Stimulated activated CD8-positive, alpha-beta memory T cell treated with anti-CD3 and anti-CD28 coated beads, Interleukin-2, amount 100 ng/mL, for 48 hours (primary cell): ENCODE measurements at places on chromosomes 11 and 22.

GRCh38 chr11:19628018-19628417, 84.6 kb upstream of the NAV2 start:
- DNase-seq: no peak

DNA sequence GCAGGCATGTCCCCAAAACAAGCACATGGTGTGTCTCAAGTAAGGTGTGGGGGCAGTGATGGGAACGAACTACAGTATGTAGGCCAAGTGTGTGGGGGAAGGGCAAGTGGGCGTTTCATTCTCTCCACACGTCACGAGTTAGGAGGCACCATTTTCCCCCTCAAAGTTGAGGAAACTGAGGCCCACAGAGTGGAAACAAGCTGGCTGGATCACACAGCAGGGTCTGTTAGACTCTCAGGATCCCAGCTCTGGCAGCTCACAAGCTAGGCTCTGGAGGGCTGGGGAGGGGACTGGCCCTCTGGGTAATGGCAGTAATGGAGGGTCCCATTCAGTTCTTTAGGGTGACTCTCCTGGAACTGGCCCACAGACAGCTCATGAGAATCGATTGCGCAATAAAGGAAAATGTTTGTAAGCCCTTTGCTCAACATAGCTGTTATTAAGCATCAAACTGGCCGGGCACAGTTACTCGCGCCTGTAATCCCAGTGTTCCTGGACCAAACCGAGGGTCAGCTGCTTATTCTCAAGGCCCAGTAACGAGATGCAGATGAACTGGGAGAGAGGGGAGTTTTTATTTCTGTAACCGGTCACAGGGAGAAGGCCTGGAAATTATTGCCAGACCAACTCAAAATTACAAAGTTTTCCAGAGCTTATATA, 24.1 kb upstream of the TUB start:
- no peak for DNase-seq

GRCh38 chr22:36902143-36902926, 11.1 kb upstream of the CSF2RB start:
- DNase-seq: no peak

DNA sequence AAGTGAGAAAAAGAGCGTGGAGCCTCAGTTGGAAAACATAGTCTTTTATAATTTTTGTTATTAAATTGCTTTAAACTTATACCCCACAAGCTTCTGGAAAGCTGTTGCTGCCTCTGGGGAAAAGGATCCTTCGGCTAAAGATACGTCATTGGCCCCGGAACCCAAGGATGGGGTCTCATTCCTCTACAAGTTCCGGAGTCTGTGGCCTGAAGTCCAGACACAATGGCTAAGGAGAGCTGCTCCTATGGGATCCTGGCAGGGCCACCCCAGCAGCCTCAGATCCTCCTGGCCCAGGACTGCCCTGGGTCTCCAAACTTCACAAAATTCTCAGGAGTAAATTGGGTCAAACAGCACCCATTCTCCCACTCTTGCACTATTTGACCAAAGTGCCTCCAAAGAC, 5.9 kb downstream of the WT1 start:
- no peak for DNase-seq

GRCh38 chr11:46270684-46271083, 6.8 kb upstream of the CREB3L1 start:
- no peak for DNase-seq

GRCh38 chr22:36235585-36235984, 3.7 kb downstream of the APOL2 start:
- no peak for DNase-seq

GRCh38 chr11:75024068-75024449, 35.3 kb downstream of the NEU3 start:
- DNase-seq: no peak

DNA sequence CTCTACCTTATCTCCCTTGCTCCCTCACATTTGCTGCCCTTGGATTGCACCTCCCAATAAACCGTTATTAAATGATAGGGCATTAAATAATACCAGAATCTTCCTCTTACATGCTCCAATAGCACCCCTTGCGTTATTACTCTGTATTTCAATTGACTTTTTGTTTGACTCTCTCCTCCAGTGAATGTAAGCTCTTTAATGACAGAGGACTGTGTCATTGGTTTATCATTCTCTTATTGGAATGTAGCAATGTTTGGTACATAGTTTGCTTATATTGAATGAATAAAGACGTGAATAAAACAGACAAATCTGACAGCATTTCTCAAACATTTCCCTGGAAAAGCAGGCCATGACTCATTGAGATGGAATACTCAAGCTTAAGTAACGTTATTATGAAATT, 8.7 kb upstream of the MPEG1 start:
- no peak for DNase-seq

DNA sequence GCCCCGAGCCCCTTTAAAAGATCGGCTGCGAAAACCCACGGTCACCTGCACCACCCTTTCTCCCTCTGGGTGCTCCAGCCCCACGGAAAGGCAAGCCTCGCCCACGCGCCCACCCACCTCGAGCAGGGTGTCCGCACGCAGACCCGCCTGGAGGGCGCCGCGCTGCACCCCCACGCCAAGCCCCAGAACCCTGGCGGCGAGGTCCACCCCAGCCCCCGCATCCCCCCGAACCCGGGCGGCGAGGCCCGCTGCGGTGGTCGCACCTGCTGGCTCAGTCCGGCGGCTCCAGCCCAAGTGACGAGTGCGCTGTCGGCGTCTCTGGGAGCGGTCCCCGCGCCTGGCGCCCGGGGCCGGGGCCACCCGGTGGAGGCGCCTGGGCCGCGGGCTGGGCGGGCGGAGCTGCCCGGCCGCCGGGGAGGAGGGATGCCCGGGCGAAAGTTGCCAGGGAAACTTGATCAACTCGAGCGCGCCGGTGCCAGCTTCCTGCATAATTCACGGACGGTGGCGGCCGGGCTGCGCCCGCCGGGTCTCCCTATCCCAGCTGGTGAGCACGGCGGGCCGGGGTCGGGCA, 1.1 kb downstream of the SHANK2 start:
- no peak for DNase-seq

DNA sequence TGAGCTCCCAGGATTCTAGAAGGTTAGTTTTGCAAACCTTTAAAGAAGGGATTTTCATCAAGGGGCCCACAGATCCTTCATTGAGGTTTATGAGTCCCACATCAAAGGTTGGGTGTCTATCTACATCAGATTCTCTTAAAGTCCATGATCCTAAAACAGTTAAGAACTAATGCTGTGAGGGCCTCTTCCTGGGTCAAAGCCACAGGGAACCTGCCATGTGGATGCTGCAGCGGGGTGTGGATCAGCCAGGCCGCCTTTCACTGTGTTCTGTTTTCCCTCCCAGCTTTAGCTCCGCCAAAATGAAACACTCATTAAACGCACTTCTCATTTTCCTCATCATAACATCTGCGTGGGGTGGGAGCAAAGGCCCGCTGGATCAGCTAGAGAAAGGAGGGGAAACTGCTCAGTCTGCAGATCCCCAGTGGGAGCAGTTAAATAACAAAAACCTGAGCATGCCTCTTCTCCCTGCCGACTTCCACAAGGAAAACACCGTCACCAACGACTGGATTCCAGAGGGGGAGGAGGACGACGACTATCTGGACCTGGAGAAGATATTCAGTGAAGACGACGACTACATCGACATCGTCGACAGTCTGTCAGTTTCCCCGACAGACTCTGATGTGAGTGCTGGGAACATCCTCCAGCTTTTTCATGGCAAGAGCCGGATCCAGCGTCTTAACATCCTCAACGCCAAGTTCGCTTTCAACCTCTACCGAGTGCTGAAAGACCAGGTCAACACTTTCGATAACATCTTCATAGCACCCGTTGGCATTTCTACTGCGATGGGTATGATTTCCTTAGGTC, 5.3 kb downstream of the SERPIND1 start:
- DNase-seq: no peak

GRCh38 chr11:33045551-33046255, 6.3 kb downstream of the TCP11L1 start:
- DNase-seq: no peak

DNA sequence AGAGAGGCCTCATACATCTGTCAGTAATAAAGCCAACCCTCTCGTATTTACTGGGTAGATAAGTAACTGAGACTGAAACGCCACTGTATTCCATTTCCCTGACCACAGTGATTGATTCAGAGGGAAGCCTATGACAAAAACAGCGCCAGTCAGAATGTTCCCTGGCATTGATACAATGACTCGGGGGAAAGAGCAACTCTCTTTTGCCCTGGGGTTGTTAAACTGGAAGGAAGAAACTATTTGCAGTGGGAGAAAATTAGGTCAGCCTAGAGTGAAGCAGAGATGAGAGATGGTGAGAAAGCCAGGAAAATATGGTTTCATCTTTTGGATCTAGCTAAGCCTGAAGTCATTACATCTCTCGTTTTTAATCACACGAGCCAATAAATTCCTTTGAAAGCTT, 48.6 kb upstream of the RBFOX2 start:
- DNase-seq: no peak

DNA sequence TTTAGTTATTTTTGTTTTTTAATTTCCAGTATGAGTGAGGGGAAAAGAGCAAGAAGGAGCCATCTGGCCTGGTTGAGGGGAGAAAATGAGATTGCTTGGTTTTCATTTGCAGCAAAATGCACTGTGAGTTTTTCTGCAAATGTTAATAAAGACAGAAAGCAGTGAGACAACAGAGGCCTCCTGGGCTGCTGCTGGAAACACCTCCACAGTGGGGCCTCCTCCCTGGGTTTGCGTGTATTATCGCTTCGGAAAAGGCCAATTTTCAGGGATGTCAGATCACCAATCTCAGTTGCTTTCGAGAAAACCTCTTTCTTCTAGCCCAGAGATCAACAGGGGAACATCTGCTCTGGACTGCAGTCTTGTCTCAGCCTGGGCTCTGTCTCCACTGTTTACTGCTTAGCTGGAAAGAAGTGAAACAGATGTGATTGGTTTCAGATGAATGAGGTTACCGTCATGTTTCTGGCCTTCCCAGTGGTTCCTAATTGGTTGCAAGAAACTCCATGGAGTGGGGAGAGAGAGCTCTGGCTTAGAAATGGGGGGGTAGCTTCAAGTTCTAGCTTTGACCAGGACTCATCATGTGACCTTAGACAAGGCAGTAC, 17.3 kb downstream of the TSPAN18 start:
- DNase-seq: no peak

- DNase-seq: no peak
Observed at GRCh38 chr11:108902027-108902469, 237.2 kb downstream of the DDX10 start.

DNA sequence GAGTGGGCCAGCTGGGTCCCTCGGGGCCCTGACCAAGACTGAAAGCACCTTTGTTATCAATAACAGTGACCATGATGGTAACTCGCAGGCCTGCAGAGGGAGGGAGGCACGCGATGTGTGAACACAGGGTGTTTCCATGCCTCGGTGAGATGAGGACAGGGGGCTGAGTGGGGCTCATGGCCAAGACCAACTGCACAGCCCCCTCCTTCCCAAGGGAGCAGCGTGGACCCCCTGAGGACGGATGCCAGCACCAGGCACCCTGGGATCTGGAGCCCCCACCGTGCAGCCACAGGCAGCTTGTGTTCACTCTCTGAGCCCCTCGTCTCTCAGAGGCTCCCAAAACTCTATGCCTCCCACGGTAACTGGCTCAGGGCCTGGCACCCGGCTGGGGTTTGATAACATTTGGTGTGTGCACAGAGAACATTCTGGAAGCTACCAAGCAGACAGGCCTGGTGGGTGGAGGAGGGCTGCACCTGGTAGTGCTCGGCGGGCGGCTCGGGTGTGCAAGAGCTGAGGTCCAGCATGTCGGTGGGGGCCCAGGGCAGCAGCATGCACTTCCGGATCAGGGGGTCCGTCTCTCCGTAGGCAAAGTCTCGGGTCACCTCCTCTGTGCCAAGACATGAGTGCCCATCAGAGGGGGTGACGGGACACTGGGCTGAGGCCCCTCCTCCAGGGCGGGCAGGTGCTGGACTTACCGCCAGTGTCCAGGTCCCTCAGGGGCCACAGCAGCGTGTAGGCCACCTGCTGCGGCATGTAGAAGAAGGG, 7.6 kb downstream of the TTLL12 start:
- no peak for DNase-seq

DNA sequence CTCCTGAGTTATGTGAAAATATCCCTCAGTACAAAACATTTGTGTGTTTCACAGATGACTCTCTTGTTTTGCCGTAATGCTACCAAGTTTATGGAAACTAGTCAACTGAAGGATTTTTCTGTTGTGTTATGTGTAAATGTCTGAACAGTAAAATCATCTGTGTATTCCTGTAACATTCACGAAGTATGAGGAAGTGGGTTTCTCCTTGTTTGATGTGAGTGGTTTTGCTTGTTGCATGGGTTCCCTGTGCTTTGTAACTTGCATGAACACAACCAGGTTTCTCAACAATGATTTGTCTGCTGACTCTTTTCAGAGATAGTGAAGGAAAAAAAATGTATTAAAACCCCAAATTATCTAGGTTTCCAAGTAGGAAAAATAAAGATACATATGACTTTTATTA, 138.1 kb downstream of the PGR start:
- DNase-seq: no peak

- no peak for DNase-seq
Observed at GRCh38 chr11:130244848-130245247, 69.9 kb downstream of the ZBTB44 start.

- no peak for DNase-seq
Observed at GRCh38 chr22:22919041-22919440, 31.4 kb downstream of the IGLL5 start.

GRCh38 chr22:21818487-21819182, 48.8 kb downstream of the MAPK1 start:
- no peak for DNase-seq

GRCh38 chr11:71489311-71490043, 36.5 kb downstream of the NADSYN1 start:
- peak; percentile 56 for DNase-seq

DNA sequence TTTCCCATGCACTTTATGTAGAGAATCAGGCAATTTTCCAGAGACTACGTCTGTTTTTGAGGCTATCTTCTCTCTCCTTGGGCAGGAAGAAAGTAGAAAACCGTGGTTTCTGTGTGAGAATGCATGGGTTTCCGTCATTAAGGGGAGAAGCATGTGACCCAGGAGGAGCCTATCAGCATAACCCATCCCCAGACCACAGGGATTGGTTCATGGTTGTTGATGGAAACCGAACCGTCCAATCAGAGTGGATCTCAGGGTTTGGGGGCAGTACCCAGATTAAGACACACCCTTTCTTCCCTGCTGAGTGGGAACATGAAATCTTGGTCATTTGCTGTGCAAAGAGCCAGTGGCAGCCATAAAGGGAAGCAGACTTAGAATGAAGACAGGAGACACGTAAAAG, 517.8 kb downstream of the MN1 start:
- no peak for DNase-seq
